ENCODE measurements at places on chromosomes 1 and 21.

DNA sequence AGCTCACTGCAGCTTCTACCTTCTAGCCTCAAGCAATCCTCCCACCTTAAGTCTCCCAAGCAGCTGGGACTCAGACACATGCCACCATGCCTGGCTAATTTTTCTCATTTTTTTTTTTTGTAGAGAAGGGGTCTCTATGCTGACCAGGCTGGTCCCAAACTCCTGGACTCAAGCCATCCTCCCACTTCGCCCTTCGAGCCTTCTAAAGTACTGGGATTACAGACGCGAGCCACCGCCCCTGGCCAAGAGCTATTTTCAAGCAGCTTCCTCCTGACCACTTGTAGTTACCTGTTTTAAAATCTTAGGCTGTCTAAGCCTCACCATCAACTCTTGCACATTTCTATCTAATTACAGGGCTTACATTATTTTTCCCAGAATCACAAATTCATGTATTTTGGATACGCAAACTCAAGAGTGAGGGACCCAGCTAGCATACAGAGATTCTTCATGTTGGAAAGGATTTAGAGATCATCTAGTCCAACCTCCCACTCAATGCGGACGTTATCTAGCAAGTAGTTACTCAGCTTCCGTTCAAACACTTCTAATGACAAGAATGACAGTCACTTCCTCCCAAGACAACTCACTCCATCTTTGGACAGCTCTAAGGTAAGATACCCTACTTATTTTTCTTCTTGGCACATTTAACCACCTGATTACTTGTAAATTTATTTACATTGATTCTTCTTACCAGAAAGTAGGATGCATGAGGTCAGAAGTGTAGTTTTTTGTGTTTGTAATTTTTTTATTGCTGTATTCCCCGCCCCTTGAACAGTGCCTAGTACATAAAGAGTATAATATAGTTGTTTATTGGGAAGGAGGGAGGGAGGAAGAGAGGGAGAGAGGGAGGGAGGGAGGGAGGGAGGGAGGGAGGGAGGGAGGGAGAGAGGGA is 65.4 kb downstream of the LUZP1 start:
- DNase-seq: no peak

GRCh38 chr1:91724231-91724630 is 161.7 kb downstream of the TGFBR3 start:
- DNase-seq: no peak

DNA sequence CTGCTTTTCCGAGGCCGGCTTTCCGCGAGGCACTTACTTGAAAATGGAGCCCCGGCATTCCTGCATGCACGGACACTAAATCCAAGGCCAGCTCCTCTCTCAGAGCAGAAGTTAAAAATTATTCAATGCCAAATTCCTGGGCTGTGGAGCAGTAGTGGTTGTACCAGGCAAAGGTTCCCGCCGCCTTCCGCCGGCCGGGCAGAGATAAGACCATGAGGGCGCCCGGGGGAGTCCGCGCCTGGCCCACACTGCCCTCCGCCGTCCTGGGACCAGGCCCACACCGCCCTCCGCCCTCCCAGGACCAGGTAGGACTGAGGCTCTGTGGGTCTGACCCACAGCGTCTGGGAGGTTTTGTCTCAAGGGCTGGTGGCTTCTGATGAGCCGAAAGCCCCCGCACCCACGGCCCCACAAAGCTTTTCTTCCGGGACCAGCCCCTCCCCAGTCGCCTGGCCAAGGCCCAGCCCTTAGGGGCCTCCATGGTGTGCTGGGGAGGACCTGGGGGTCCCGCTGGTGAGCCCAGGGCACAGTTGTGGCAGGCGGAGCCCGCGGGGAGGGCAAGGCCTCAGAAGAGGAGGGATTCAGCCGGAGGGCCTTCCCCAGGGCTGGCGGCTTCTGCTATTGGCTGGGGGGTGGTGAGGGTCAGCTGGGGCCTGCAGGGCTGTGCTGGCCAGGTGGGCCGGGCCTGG is 12.7 kb upstream of the C1orf159 start:
- no peak for DNase-seq

- DNase-seq: no peak
Measured at GRCh38 chr1:95957748-95958147, 723.7 kb downstream of the RWDD3 start.

GRCh38 chr1:208219659-208220282 is 24.4 kb downstream of the PLXNA2 start:
- DNase-seq: no peak

DNA sequence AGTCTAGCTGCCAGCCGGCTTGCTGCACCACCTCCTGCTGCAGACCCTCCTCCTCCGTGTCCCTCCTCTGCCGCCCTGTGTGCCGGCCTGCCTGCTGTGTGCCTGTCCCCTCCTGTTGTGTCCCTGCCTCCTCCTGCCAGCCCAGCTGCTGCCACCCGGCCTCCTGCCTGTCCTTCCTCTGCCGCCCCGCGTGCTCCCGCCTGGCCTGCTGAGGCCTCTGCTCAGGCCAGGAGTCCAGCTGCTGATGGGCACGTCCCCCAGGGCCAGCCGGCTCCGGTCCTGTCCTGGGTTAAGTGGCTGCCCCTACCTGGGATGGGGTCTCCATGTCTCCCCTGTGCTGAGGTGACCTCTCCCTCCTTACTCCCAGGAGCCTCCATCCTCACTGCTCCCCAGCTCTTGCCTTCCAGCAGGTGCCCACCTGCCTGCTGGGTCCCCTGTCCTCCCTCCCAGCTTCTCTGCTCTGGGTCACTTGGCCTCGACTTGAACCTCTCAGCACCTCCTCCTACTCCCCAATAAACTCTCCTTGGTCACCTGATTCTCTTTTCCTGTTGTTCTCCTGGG is 870 bp downstream of the KRTAP10-8 start:
- DNase-seq: no peak

DNA sequence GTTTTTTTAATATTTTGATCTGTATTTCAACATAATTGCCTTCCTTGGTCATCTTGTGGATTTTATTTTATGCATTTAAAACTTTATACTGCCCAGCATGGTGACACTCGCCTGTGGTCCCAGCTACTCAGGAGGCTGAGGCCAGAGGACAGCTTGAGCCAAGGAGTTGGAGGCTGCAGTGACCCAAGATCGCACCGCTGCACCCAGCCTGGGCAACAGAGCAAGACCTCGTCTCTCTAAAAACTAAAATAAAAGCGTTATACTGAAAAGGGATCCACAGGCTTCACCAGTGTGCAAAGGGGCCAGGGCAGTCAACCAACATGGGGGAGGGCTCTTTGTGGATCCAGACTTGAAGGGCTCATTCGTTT is 1.4 kb downstream of the NID1 start:
- no peak for DNase-seq

GRCh38 chr1:166544561-166544960 is 294.7 kb upstream of the POGK start:
- no peak for DNase-seq

DNA sequence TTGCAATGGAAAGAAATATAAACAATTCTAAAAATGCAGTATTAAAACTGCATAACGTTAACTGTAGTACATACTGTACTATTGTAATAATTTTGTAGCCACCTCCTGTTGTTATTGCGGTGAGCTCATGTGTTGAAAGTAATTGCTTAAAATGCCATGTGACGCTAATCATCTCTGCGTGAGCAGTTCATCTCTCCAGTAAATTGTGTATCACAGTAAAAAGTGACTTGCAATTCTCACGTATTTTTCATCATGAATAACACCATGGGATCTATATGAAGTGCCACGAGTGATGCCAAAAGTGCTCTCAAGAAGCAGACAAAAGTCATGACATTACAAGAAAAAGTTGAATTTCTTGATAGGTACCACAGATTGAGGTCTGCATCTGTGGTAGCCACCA is 82.4 kb upstream of the CYYR1 start:
- no peak for DNase-seq

GRCh38 chr1:151893176-151893924 is 16.0 kb downstream of the THEM4 start:
- no peak for DNase-seq

GRCh38 chr1:221983444-221983843 is 241.6 kb upstream of the DUSP10 start:
- no peak for DNase-seq

DNA sequence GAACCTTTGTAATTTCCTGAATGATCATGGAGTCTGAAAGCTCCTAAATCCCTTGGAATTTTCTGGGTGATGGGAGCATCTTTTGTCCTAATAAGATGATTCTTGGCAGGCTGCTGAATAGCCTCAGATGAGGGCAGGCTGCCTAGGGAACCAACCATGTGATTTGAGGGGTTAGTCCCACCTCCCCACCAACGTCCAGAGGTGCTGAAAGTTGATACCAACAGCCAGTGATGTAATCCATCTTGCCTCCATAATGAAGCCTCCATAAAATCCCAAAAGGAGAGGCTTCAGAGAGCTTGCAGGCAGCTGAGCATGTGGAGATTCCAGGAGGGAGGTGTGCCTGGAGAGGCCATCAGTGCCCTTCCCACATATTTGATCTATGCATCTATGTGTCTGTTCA is 43.7 kb downstream of the GTF2B start:
- no peak for DNase-seq

DNA sequence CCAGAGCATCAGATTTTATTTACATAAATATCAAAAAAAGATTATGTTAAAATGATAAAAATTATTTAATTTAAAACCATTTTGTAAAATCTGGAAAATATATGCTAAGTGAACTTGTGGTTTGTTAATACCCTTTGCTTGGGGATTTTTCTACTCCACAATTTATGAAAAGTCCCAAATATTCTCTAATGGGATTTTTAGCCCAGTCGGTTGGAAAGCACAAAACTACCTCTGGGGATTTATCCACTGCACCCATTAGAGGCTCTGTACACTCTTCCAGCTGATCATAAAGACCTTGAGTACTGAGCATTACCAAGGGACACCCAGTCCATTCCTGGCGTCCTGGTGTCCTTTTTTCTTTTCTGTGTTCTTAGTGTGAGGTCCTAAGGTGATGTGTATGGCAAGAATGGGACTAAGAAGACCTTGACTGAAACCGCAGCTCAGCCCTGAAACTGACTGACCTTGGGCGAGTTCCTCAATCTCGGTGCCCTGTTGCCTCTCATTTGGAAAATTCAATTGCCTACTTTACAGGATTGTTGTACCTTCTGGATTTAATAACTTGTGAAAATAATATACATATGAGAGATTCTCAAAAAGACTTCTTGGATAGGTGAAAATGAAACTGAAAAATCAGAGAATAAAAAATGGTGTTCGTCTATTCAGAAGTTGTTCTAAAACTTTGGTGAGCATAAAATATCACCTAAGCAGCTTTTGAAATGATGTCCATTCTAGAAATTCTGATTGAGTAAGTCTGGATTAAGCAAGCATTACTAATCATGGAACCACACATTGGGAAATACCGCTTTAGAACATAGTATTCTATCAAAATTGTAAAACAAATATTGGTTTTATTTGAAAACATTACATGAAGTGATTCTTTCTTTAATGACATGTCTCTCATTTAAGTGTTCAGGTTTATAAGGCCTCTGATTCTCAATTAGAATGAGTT is 21.5 kb upstream of the SAMSN1 start:
- no peak for DNase-seq

DNA sequence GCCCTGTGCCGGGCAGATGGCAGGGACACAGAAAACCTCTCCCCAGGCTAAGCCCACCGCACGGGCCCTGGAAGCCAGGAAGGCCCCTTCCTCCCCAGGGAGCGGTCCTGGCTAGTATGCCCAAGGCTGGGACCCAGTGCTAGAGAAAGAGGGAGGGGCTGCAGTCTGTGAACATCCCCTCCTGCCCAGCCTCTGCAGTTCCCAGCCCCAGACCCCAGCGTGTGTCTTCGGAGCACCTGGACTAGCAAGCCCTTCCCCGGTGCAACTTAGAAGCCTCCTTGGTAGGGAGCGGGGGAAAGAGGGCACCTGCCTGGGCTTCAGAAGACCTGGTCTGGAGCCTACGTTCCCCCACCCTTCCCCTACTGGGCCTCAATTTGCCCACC is 2.1 kb downstream of the PLEKHG5 start:
- DNase-seq: no peak

DNA sequence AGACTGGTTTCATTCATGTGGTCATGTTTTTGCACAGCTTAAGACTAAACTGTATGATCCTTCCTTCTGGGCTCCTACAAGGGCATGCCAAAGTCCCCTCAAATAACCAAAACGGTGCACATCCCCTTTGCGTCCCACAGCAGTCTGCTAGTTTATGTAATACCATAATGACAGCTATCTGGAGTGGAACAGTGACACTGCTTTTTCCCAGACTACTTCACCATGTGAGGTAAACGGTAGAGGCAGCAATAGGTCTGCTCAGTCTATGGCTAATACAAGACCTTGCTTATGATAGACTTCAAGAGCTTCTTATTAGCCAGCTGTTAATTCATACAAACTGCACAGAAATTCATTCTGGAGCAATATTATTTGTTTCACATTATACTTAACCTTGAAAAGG is 395.5 kb downstream of the SMYD3 start:
- no peak for DNase-seq

DNA sequence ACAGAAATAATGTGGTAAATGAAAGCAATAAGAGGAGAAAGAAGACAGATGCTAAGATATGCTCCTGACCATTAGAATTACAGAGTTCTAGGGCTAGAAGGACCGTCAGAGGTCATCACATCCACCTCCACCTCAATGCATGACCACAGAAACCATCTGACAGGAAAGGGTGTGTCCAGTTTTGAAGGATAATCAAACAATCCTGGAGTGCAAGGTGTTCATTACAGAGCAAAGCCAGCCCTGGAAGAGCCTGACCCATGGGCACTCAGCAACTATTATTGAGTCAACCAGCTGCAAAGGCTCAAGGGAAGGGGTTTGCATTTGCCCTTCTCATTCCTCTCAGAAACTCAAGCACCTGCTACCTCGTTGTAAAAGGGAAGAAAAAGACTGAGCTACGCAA is 46.4 kb downstream of the TOR1AIP2 start:
- no peak for DNase-seq

- DNase-seq: no peak
Measured at GRCh38 chr1:28855969-28856368, 44.0 kb downstream of the OPRD1 start.

DNA sequence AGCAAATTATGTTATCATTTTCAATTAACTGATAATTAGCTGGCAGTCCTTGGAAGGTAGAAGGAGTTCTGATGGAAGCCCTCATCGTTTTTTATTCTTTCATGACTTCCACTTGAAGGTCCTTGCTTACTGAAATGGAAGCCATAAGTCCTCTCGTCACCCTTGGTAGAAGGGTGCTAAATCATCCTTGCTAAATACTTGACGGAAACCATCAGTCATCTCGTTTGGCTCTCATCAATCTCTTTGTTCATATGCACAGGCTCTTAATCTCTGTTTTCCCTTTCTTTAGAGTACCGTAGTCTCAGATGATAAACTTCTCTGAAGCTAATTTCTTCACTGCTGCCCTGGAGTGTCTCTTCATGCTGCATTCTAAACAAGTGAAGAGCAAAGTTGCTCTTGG is 34.5 kb downstream of the UCK2 start:
- DNase-seq: no peak

- DNase-seq: no peak
Measured at GRCh38 chr1:111192658-111193519, 7.6 kb downstream of the DENND2D start.

Data from stimulated activated CD8-positive, alpha-beta memory T cell treated with anti-CD3 and anti-CD28 coated beads, Interleukin-7, amount 100 ng/mL, for 24 hours (primary cell).